ENCODE measurements at places on chromosomes 1 and 21.
A peak's percentile ranks its signal among the peaks of the same experiment; 100 is the strongest.

DNA sequence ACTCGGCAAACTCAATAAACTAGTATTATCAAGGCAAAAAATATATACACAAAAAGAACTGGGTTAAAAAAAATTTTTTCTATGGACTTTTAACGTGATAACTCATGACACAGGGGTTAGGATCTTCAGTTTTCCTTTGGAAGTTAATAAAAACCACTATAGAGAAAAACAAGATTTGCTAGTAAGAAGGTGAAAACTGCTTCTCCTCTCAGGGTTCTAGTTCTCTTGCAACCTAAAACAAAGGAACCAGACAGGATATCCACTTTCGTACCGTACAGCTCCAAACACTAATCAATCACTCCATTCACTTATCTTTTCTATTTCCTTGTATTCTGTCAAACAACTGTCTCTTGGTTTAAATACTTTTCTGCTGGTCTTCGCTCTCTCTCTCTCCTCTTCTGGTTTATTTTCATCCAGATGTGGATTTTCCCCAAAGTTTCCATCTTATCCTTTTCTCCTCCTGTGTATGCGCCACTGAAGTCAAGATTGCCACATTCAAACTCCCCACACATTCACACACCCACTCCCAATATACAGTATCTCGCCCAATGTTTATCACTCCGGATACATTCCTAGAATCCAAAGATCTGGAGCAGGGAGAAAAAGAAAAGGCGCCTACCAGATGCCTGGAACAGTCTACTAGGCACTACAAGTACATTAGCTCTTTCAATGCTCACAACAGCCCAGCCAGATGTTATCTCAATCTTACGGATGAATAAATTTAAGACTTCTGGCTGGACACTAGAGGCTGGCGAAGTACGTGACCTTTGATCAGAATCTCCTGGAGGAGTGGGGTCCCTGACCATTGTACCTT is 775 bp upstream of the PRPF38B start:
- no peak for DNase-seq

GRCh38 chr1:44549510-44549909 is 124.8 kb downstream of the TMEM53 start:
- no peak for DNase-seq

DNA sequence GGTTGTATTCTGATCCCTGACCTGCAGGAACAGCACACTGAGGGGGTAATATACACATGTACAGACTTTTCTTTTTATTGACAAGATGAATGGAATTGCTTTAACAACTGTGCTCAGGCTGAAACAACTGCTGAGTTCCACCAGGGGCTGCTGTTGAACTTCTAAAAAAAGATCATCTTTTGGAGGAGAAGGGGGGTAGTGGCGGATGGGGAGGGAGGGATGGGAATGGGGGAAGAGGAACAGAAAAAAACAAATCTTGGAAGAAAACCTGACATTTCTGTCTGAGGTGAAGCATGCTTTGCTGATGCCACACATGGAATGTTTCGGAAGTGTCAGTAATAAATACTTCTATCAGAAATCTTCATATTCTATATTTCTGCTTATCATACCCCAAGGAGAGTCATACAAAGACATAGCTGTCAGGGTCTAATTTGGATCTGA is 75.0 kb downstream of the RWDD3 start:
- no peak for DNase-seq

GRCh38 chr1:162091681-162092524 is 22.4 kb downstream of the NOS1AP start:
- no peak for DNase-seq

DNA sequence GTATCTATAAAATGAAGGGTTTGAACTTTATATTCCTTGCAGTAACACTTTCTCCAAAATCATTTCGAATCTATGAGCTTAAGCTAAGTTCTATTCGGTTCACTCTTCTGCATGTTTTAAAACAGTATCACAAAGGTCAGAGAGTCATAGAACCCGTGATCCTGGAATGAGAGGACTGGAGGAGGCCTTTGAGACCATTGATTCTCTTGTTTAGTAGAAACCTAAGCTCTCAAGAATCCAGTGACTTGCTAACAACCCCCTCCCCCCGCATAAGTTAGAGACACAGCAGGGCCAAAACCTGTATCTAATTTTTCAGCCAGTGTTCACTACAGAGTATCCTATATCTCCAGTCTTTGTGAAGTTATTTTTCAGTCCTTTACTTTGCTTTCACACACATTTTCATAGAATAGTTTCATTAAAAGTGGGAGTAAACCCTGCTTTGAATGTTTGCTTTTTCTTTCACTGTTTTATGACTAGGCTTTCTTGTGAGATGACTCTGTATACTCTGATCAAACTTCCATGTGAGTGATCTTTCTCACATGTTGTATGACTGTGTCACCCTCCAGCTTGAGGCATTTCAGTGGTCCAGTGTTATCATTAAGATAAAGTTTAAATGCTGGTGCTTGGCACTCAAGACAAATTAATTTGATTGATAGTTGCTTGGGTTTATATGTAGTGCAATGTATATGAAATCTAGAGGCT is 275.4 kb upstream of the SGIP1 start:
- no peak for DNase-seq

DNA sequence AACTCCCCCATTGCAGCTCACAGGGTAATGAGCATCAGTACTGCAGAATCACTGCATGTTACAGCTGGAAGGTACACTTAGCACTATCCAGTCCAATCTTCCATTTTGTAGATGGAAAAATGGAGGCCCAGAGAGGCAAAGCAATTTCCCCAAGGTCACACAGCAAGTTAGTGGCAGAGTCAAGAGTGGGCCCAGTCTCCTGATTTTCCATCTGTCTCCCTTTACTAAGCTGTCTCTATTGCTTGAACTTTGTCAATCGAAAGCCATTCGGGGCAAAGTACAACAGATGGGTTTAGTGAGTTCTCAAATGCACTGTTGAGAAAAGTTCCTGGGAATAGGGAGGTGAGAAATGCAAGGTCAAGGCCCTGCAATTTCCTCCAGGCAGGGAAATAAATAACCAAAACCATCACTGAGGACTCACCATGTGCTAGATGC is 50.4 kb upstream of the IFFO2 start:
- no peak for DNase-seq

- no peak for DNase-seq
Observed at GRCh38 chr1:239178961-239179360, 207.4 kb upstream of the CHRM3 start.

DNA sequence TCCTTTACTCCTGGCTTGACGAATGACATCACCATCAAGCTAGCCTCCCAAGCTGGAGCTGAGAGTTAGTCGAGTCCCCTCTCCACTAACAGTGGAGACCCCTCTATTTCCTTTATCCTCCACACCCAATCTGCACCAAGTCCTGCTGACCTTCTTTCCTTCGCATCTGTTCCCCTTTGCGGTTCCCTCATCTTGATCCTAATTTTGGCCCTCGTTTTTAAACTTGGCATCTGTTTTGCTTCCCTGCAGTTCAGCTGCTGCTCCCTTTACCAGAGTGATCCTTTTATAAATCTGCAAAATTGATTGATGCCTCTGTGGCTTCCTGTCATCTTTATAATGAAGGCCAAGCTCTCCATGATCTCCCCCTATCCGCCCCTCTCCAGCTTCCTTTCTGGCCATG is 49.0 kb upstream of the TSPAN2 start:
- DNase-seq = no peak

- DNase-seq = no peak
Observed at GRCh38 chr1:176384841-176385240, 78.1 kb upstream of the PAPPA2 start.

DNA sequence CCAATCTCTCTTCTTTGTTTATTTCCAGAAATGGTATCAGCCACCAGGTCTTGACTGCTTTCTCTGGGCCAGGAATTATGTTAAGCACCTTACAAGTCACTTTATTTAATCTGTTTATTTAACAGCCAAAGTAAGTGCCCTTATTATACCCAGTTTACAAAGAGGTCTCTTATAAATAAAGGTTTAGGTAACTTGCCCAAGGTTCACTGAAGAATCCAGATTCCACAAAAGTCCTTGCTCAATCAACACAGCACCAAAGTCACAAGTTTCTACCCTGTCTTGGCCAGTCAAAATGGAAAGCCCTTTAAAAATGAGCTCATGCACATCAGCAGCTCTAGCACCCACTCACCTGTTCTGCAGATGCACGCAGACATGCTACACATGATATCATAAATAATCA is 28.0 kb upstream of the ATP1A1 start:
- DNase-seq = no peak

DNA sequence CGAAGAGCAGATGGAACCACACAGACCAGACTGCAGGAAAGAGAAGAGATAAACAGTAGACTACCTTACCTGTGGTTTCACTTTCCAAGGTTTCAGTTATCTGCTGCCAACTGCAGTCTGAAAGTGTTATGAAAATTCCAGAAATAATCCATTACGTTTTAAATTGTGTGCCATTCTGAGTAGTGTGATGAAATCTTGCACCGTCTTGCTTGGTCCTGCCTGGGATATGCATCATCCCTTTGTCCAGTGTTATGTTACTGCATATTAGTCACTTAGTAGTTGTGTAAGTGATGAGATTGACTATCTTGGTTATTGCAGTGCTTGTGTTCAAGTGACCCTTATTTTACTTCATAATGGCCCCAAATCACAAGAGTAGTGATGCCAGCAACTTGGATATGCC is 33.9 kb downstream of the DNAJC6 start:
- DNase-seq = no peak

DNA sequence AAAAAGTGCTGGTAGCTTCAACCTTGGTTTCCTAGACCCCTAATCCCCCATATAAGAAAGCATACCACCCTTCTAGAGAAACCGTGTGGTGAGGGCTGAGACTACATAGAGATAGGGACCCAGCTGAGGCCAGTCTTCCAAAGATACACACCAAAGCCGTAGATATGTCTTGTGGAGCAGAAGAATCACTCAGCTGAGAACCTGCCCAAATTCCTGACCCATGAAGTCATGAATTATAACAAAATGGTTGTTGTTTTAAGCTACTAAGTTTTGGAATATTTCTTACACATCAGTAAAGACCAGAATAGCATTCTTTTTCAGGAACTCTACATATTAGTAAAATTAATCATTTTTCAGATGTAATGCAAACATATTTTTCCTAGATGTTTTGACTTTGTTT is 3.3 kb upstream of the SNRPE start:
- DNase-seq = no peak

DNA sequence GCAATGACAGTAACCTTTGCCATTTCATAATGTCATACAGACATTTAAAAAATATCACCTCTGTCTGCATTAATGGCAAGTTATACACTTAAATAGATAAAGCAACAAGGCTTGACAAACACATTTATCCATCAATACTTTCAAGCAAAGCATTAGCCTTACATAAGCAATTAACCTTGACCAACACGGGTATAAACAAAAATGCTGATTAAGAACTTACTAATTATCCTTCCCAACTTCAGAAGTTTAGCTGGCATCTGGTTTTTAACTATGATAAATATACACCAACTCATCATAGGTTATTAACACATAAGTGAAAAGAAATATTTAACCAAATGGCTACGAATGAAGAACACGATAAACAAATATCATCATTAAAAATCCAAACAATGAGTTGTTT is 188.5 kb downstream of the SMYD3 start:
- no peak for DNase-seq

DNA sequence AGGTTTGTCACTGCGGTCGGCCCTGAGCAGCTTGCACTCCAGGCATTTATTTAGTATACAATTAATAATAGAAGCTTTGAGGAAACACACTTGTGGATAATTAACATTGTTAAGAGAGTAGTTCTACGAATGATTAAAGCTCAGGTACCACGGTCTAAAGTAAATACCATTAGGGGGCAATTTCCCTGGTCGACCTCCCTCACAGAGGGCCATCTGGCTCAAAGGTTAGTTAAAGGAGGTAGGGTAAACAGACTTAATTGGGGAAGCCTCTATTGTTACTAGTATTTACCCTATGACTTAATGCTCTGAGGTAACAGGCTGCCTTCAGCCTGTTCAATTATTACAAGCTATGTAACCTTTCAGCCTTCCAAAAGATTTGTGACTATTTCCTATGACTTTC is 122.3 kb upstream of the SLC44A3 start:
- DNase-seq = no peak

DNA sequence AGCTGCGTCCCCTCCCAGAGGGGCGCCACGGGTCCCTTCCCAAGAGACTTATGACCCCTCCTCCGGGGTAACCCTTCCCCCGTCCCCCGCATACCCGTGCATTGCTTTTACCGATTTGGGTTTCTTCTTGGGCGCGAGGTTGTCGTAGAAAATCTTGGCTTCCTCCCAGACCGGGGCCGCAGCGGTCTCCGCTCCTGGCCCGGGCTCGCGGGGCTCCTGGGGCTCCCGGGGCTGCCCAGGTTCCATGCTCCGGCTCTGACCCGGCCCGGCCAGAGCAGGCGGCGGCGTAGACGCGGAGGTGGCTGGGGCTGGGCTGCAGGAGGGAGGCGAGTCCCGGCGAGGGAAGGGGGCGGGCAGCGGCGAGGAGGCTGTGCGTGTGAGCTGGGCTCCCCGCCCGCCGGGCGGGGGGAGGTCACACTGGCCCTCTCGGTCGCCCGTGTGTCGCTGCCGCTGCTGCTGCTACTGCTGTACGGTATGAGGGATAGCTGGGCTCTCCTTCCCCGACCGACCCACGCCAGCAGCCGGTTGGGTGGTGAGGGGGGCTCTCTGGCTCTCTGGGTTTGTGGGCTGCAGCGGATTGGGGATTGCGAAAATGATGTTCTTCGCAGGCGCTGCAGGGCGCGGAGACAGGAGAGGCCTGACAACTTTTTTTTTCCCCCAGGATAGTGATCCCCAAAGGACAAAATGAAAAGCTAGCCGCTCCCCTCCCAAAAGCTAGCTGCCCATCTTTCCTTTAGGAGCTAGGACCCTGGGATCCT is at the start of gene NT5C1A:
TSS of gene NT5C1A (minus strand) at position 315 of the 758 bp plus-strand sequence. CDS start at position 246, 69 bp downstream.
- DNase-seq = peak; percentile 40

GRCh38 chr1:168565825-168566224 is 10.6 kb upstream of the XCL1 start:
- DNase-seq = no peak

DNA sequence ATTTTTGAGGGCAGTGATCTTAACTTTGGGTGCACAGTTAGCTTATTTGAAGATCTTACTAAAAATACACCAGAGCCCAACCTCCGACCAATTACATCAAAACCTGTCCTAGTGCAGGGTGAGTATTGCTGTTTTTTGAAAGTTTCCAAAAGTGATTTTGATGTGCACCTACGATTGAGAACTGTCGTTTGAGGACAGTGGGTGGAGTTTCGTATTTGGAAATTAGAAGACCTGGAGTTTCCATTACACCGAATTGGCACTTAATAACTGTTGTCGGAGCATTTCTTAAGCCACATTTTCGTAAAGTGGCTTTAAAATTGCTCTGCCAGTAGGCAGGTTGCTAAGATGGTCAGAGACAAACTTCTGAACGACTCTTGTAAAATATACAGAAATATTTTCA is 1.1 kb downstream of the SOD1 start:
- DNase-seq = no peak

GRCh38 chr1:53246261-53247134 is 8.2 kb upstream of the MAGOH start:
- DNase-seq = no peak

DNA sequence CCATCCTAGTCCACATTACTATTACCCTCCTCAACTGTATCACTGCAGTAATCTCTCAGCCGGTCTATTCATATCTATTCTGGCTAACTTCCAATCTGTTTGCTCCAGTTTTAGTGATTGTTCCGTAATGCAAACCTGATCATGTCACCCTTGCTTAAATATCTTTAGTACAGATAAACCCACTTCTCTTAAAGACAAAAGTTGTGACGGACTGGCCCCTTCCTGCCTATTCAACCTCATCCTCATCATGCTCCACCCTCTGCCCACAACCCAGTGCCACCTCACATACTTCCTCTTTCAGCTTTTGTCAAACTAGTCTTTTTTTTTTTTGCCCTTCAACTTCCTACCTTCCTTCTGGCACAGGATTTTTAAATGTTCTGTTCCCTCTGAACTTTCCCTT is 2.8 kb upstream of the C1orf162 start:
- DNase-seq = no peak

GRCh38 chr1:113861641-113862040 is 9.9 kb downstream of the PTPN22 start:
- DNase-seq = no peak

All from 8988T (cell line).